Kidney epithelial cell (primary cell): ENCODE measurements at places on chromosomes 16 and 17. TPM values are rescaled to one million over a fixed set of nuclear protein-coding genes. Genes with fewer than 3 reads are reported as not detected.

- DNase-seq: no peak
Measured at GRCh38 chr16:81471882-81472281, 27.3 kb downstream of the CMIP start.

DNA sequence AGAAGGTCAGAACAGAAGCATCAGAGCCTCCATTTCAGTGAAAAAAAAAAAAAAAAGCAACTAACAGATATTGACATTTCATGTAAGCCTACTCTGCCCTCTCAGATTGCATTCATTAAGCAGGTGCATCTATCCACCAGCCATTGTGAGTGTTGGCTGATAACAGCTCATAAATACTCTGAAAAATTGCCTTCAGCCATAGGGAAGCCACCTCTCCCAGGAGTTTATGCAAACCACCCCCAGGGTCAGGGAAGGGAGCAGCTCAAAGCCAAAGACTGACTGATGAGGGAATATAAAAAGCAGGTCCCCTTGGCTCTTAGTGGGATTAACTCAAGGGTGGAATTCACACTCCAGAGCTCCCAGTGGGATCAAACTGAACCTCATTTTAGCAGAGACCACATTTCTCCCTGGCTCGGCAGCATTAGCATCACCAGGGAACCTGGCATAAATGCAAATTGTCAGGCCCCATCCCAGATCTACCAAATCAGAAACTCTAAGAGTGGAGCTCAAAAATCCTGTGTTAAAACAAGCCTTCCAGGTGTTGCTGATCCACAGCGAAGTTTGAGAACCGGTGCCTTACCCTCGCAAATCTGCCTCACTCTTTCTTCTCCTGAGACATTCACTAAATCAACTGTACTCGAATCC, 14.2 kb downstream of the APOH start:
- no peak for DNase-seq

DNA sequence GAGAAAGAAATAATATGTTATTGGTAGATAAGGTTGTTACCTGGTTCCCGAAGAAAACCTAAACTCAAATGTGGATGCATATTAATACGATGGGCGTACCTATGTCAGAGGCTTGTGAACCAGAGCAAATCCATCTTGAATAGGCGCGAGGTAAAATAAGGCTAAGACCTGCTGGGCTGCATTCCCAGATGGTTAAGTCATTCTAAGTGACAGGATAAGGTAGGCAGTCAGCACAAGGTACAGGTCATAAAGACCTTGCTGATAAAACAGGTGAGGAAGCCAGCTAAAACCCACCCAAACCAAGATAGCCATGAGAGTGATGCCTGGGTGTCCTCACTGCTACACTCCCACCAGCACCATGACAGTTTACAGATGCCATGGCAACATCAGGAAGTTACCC, 1400.1 kb downstream of the CDH8 start:
- no peak for DNase-seq

- DNase-seq: no peak
Measured at GRCh38 chr17:60077672-60078519, 825 bp downstream of the HEATR6 start.

DNA sequence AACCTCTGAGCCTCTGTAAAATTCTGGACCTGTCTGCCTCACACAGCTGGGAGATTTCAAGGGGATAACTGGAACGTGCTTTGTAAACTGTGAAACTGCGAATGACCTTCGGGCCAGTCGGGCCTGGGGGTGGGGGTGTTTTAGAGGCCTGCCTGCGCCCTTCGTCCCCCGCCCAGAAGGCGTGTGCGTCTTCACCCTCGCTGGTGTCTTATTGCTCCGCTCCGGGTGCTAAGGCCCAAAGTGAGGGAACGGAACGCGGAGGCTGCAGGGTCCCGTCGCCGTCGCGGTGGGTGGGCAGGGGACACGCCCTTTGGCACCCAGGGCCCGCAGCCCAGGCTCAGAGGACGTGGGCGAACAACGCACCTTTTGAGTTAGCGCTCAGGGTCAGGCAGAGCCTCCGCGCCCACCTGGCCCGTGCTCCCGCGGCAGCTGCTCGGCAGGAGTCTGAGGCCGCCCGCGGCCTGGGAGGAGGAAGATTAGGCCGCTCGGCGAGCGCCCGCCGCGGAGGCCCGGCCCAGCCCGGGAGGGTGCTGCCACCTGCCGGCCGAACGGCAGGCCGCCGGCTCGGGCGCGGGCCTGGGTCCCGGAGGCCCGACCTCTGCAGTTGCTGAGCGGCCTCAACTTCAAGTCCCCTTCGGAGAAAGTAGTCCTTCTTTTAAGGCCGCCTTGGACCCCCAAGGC, 29.7 kb downstream of the DCAKD start:
- no peak for DNase-seq

GRCh38 chr16:25783226-25783625, 91.5 kb downstream of the HS3ST4 start:
- no peak for DNase-seq

- DNase-seq: no peak
Measured at GRCh38 chr16:83789642-83790401, 18.0 kb upstream of the HSBP1 start.

DNA sequence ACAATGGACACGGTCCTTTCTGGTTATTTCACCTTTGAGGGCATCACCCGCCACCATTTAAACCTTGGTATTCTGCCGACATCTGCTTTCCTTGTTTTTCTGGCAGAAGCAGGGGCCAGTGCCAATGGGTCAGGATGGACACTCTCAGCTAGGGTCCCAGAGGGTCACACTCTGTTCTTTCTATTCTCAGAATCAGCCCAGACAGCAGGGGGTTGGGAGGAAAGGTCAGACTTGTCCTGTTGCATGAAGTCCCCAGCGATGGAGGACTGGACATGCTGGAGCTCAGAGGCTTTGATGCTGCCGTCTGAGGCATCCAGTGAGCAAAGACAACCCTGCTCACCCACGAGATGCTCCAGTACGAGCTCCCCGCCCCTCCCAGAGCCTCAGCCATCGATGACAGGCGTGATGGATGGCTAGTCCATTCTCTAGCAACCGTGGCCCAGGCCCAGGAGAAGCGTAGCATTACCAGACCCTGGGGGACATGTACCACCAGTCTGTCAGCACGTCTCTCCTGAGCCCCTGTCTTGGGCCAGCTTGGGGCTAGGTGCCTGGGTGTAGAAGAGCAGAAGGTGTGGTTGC, 62.0 kb downstream of the FOXL1 start:
- no peak for DNase-seq

DNA sequence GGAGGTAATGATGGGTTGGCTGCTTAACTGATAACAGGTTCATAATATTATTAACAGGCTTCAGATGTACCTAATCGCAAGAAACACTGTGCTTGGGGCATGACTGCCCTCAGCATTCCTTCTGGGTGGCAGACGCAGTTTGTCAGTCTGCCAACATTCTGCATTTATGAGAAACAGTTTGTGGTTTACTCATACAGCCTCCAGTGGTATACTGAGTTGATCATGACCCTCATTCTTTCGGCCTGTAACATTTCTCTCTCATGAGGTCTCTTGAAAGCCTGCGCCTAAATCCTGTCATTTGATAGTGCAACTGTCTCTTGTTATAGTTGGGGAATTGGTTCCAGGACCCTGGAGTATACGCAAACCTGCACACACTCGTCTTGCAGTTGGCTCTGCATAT, 4.9 kb upstream of the RUSF1 start:
- no peak for DNase-seq

DNA sequence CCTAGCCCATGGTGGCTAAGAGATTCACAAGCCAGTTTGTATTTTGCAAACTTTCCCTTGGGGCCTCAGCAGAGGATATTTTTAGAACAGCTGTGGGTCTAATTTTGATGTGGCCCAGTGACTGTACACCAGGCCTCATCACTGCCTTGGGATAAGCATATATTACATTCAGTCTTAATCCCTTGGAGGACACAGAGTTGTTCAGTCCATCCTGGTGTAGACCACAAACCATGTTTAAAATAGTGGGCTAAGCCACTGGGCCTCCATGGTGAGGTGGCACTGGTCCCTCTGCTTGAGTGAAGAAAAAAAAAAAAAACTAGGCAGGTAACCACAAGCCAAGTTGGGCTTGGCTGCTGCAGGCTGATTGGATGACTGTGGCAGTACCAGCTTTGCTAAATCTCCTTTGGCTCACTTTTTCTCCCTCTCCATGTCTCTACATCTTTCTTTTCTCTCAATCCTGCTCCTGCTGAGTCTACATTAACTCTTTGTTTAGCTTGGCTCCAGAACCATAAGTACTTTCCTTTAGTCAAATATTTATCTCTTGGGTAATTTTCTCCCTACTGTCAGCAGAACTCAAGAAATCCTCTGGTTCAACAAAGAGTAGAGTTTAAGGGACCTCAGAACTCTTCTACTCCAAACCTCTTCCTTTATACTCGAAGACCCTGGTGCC, 120.0 kb upstream of the TBX2 start:
- DNase-seq: no peak

GRCh38 chr17:76370261-76370993, 14.0 kb upstream of the SPHK1 start:
- DNase-seq: peak; percentile 65

- DNase-seq: no peak
Measured at GRCh38 chr17:14332331-14332730, 31.4 kb downstream of the HS3ST3B1 start.

- no peak for DNase-seq
Measured at GRCh38 chr16:71540-72401, 660 bp downstream of the RHBDF1 start.

- no peak for DNase-seq
Measured at GRCh38 chr17:33664116-33664840, 371.2 kb upstream of the ASIC2 start.

GRCh38 chr16:12225255-12225654, 248.7 kb downstream of the SNX29 start:
- no peak for DNase-seq

DNA sequence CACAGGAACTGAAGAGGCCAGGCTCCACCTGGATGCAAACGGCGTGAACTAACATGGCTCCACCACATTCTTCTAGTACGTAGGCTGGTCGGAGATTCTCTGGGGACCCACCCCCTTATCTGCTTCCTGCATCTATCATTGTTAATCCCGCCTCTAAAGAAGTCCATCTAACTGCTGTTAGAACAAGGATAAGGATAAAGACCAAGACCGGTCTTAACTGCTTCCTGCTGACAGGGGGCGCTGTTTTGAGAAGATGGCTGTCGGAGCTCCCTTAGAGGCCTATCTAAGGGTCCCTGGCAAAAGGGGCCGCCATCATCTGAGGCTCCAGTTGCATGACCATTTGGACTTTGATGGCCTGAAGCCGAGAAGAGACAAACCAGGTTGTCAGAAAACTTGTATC, 25.8 kb upstream of the TNFSF12 start:
- DNase-seq: no peak

DNA sequence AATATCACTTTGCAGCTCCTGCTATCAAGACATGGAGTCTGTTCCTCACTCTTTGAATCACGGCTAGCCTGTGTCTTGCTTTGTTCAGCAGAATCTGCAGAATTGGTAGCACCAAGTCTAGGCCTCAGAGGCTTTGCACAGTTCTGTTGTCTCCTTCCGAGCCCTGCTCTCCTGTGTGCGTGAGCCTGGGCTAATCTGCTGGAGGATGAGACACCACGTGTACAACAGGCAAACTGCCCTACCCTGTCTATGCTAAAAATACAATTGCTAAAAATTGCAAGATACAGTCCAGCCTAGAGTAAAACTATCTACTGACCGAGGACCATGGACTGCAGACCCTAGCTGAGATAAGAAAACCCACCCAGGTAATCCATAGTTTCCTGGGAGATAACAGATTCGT, 484.7 kb downstream of the NPIPA7 start:
- DNase-seq: no peak

GRCh38 chr17:48153691-48154358, 46.3 kb downstream of the SNX11 start:
- no peak for DNase-seq

- DNase-seq: no peak
Measured at GRCh38 chr16:2475413-2476344, 752 bp downstream of the TBC1D24 start.

DNA sequence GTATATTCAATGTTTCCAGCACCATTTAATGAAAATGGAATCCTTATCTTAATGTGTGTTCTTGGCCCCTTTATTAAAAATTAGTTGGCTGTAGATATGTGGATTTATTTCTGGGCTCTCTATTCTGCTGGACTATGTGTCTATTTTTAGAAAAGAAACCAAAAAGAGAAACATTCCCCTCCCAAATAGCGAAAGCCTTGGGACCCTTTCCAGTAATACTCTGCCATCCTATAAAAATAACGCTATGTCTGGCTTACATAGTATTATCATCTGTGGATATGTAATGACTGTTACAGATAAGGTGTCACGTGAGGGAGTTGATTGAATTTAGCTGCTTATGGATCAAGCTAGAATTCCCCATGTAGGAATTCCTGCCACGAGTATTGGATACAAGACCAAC, 279.3 kb upstream of the KIF2B start:
- no peak for DNase-seq

DNA sequence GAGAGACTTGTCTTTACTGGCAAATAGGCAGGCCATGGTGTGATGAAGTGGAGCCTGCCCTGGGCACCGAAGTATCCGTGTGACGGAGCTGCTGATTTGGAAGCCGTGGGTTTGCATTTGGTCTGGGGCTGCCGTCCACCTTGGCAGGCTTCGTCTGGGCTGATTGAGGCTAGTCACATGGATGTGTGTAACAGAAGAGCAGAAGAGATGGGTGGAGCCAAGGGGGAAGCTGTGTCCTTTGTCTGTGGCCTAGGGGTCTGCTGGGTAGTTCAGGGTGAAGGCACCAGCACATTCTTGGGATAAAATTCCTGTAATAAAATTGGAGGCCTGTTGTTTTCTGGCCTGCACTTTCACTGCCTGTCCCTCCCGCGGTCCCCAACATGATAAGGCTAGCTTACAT, 106.1 kb downstream of the AATF start:
- DNase-seq: no peak

- no peak for DNase-seq
Measured at GRCh38 chr16:23528644-23529310, 18.5 kb upstream of the GGA2 start.

DNA sequence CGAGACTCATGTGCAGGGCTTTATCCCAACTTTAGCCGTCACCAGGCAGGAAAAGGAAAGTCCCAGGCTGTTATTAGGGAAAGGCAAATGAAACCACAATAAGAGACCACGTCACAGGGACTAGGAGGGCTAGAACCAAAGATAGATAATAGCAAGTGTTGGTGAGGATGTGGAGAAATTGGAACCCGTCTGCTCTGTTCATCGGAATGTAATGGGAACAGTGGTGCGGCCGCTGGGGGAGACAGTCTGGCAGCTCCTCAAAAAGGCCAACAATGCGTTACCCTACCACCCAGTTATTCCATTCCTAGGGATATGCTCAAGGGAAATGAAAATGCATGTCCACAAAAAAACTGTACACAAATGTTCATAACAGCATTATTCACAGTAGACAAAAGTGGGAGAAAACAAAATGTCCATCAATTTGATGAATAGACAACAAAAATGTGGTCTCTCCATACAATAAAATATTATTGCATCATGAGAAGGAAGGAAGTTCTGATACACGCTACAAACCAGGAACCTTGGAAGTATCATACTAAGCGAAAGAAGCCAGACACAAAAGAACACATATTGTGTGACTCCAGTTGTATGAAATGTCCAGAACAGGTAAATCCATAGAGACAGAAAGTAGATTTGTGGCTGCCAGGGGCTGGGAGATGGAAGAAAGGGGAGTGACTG, 19.5 kb upstream of the USP10 start:
- no peak for DNase-seq

ACSM3 gene
- 5.9 and 14.4 TPM in 2 replicates for total RNA-seq

ADAP2 gene
- 9.7 and 10.0 TPM in 2 replicates for total RNA-seq

CLEC3A gene
- not detected in 2 replicates for total RNA-seq

PERCC1 gene
- total RNA-seq: not detected in 2 replicates

KCNH6 gene
- total RNA-seq: 0.07 and 0.21 TPM in 2 replicates

GJD3 gene
- total RNA-seq: 1.1 TPM in 1 of 2 replicates, not detected in the other

NPIPA8 gene
- 6.2 TPM in 1 of 2 replicates, not detected in the other for total RNA-seq

C17orf100 gene
- total RNA-seq: 0.34 and 0.46 TPM in 2 replicates

SYCE1L gene
- total RNA-seq: 3.4 and 7.5 TPM in 2 replicates

DOC2B gene
- total RNA-seq: 26.7 and 38.1 TPM in 2 replicates

EIF3C gene
- total RNA-seq: 322 and 386 TPM in 2 replicates

SALL1 gene
- 12.3 and 14.8 TPM in 2 replicates for total RNA-seq

IGSF6 gene
- 0.04 TPM in 1 of 2 replicates, not detected in the other for total RNA-seq
